Stimulated activated CD4-positive, alpha-beta T cell treated with anti-CD3 and anti-CD28 coated beads, Interleukin-1b, Interleukin-23, amount 100 ng/mL, for 1 hour (primary cell): ENCODE measurements at places on chromosomes 1 and 21.

GRCh38 chr1:246161626-246162025 is 345.5 kb downstream of the SMYD3 start:
- no peak for DNase-seq

DNA sequence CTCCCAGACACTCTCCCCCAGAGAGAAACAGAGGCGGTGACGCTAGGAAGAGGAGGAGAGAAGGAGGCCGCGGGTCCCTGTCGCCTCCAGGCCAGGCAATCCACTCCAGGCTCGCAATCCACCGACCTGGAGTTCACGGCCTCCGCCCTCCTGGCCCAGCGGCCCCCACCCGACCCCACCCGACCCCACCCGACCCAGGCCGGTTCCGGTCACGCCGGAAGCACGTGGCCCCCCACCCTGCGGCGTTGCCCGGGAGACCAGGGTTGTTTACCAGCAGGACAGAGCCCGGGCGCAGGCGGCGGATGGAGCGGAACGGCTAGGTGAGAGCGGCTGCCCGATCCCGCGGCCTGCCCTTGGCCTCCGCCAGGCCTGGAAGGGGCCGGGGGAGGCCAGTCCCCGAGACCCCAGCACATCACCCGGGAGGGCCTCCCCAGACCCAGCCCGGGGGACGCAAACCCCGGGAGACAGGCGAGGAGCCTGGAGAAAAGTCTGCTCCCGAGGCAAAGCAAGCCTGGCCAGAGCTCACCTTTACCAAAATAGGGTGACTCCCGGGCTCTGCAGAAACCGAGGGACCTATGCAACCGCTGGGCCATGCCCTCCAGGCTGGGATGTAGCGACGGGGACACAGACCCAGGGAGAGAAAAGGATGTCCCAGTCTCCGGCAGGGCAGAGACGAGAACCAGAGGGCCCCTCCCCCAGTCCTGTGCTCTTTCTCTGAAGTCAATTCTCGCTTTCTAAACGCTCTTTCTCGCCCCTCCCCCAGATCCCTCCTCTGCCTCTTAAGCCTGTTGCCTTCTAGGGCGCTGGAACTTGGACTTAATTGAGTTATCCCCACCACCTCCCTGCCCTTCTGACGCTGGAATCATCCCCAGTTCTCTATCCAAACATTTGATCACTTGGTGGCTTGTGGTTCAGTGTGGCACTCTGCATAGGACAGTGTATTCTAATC is at the start of the genes PLA2G2C and UBXN10:
TSS of gene PLA2G2C (minus strand) at position 685 of the 949 bp plus-strand sequence. CDS start 9,155 bp downstream, outside the sequence.
TSS of gene UBXN10 (plus strand) at position 263 of the 949 bp plus-strand sequence. CDS start 4,466 bp downstream, outside the sequence.
- peak; percentile 45 for DNase-seq

DNA sequence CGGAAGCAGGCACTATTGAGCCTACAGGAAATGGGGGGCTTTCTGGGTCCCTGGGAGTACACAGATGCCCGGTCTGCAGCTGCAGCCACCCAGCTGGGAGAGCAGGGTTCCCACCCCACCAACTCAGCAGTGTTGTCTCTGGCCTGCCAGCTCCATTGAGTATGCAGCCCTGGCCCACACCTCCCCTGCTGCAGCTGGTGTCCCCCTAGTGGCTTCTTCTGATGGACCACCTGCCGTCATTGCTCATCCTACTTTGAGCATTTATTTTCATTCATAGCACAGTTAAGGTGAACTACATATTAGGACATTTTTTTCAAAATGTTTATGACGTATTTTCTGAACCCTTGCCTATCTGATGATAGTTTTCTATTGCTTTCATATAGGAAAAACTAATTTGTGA is 189.8 kb upstream of the LYPLAL1 start:
- no peak for DNase-seq

GRCh38 chr1:25148673-25149300 is 83.5 kb downstream of the SYF2 start:
- no peak for DNase-seq

GRCh38 chr1:151980287-151981177 is 13.1 kb downstream of the S100A10 start:
- no peak for DNase-seq

DNA sequence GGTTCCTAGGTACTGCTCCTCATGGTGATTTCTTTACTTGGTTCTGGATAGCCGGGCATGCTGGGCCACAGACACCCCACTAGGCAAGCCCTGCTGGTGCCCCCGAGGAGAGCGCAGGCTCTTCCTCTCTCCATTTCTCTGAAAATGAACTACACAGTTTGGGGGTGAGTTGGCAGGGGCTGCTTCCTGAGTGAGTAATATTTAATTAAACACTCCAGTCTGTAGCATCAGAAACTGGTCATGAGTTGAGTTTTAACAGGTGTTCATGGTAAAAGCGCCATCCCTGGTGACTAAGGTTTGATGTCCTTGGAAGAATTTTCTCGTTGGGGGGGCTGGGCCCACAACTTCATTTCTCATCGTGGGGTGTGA is 1.7 kb downstream of the SPSB1 start:
- no peak for DNase-seq

- DNase-seq: no peak
Observed at GRCh38 chr1:44031252-44032169, at the start of gene SLC6A9. SLC6A9 (minus strand) TSS chr1:44031462; CDS start chr1:44024277, 7,185 bp downstream.

- no peak for DNase-seq
Observed at GRCh38 chr1:201096977-201097856, 15.0 kb downstream of the CACNA1S start.

DNA sequence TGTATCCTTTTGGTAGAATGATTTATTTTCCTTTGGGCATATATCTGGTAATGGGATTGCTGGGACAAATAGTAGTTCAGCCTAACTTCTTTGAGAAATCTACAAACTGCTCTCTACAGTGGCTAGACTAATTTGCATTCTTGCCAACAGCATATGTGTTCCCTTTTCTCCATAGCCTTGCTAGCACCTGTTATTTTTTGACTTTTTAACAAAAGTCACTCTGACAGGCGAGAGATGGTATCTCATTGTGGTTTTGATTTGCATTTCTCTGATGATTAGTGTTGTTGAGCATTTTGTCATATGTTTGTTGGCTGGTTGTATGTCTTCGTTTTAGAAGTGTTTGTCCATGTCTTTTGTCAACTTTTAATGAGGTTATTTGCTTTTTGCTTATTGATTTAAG is 99.8 kb downstream of the UCK2 start:
- no peak for DNase-seq

DNA sequence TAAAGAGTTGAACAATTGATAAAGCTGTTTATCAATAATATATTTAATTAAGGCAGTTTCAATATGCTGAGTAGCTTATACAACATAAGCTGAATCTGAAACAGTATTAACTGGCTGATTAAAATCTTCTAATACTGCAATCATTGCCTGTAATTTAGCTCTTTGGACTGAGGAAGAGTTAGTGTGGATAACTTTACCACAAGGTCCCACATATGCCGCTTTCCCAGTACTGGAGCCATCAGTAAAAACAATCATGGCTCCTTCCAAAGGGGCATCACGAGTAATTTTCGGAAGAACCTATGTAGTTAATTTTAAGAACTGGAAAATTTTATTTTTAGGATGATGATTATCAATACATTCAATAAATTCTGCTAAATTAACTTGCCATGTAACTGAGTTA is 6.7 kb downstream of the DAP3 start:
- no peak for DNase-seq

DNA sequence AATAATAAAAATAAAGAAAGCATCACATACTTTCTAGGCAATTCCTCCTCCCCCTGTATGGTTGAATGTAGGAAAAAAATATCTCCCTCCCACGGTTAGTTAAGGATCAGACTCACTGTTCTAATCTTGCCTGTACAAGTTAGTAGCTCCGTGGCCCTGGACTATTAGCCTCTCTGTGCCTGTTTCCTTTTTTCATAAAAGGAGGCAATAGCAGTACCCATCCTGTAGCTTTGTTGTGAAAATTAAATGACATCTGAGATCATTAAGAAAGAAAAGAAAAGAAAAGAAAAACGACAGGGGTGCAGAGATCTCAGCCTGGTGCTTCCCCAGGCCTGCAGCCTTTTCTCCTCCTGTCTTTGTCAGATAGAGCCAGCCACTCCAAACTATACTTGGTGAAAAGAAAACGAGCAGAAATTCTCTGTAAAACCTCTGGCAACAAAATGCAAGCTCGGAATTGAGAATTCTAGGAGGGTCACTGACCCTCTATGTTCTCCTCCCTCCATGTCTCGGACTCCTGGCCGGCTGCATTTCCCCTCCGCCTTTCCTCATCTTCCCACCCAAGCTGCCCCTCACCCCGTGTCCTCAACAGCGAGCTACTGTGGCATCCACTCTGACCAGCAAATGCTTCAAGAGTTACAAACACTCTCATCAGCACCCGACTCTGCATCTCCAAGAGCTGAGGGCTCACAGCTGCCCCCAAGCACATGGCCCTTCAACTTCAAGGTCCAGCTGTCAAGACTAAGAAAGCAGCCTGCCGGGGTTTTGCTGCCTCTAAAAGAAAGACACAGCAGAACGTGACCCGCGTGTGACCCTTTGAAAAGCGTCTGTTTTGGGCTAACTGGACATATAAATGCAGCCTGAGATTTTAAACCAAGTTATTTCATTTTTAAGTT is 13.6 kb downstream of the RIPK4 start:
- DNase-seq: no peak

- DNase-seq: no peak
Observed at GRCh38 chr1:216531263-216532239, 108.3 kb upstream of the USH2A start.

GRCh38 chr1:171113382-171113781 is 22.7 kb downstream of the FMO3 start:
- DNase-seq: no peak

- DNase-seq: no peak
Observed at GRCh38 chr1:157580179-157580827, 17.6 kb downstream of the FCRL4 start.

- no peak for DNase-seq
Observed at GRCh38 chr21:23160914-23161313, 2162.7 kb downstream of the NCAM2 start.

DNA sequence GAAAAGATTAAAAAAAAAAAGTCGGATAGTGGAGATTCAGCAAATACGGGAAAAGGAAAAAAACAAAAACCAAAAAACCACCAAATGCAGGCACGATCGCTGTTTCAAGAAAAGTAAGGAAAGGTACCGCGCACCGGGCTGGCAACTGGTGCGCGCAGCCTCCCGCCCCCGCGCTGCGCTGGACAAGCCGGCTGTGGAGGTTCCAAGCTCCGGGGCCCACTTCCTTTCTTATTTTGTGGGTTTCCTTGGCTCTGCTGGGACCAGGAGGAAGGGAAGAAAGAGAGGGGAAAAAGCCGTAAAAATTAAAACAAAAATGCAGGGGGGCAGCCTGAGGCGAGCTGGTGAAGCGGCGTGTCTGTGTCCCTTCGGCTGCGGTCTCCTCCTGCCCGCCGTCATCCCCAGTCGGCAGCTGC is 233 bp downstream of the ADAMTS5 start:
- DNase-seq: no peak

DNA sequence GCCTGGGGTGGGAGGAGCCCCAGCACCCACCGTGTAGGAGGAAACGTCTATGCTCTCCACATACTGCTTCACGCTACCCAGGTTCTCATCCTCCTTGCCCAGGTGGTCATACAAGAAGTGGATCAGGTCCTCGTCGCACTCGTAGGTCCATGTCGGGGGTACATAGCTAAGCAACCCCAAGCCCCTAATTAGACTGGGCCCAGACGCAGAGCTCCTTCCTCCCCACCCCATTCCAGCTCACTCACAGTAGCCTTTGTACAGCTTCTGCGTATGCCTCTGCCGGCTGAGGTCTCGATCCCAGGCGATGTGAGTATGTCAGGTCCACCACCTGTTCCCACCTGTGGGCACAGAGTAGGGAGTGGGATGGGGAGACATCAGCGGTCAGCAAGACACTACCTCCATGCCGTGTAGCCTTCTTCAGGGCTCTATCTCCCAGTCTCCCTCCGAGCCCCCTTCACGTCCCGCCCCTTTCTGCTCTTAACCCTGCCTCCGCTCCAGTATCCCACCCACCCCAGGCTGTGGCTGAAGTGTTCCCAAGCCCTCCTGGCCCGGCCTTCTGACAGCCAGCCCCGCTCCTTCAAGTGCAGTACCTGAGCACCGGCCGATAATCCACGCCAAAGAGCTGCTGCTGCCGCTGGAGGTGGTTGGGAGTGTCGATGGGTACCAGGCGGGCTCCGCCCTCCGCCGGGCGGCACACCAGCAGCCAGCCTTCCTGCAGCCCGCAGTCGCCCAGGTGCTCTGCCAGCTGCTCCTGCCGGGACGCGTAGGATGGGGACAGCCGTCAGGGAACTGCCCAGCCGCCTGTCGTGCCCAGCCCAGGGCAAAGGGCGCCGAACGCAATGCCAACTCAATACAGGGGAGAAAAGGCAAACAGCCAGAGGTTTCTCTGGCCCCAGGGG is 919 bp downstream of the HECTD3 start:
- DNase-seq: no peak

DNA sequence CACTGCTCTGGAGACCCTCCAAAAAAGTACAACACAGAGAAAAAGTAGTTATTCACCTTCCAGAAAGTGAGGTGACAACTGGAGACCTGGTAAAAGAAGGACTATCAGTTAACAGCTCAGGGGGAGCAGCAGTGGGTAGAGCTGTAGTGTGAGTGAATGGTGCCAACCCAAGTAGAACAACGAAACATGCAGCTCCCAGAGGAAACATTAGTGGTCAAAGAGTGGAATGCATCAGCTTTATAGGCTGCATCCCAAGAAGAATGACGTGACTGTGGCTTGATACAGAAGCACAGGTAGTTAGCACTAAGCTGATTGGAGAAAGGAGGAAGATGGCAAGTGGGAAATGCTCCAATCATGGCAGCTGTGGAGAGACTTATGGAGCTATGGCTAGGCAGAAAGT is 275.7 kb upstream of the CAMK1G start:
- DNase-seq: no peak

DNA sequence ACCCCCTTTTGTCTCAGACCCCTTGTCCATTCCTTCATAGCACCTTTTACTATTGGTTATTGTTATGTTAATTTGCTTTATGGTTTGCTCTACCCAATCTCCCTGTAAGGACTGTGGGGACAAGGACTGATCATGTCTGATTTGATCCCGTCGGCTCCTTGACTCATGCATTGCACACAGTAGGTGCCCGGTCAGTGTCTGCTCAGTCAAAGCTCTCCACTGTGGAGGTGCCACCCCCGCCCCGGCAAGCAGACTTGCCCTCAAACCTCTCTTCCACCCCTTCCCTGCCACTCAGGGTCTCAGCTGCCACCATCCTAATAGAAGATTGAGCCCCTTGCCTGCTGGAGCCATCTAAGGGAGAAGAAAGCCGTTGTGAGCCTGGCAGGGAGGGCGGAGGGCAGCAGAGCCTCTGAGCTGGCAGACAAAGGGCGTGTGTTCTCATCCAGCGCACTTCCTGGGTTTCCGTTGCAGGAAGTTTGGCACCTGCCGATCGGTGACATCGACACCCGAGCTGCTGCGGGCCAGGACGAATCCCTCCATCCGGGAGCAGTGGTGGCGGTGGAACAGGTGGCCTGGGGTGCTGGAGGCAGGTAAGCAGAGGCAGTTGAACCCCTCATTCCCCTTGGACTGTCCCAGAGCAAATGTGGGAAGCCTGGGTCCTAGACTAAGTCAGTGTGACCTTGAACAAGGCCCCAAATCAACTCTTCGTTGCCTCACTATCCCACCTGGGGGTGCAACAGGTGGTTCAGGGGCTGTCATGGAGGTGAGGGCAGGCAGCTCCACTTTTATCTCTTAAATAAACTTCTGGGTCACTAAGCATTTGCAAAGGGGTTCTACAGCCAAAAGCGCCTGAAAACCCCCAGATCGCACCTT is 2.2 kb upstream of the FBLIM1 start:
- DNase-seq: no peak

GRCh38 chr1:54803761-54804470 is 2.8 kb upstream of the TTC22 start:
- no peak for DNase-seq
